ENCODE measurements at places on chromosomes 2 and 18.
A peak's percentile ranks its signal among the peaks of the same experiment; 100 is the strongest.

DNA sequence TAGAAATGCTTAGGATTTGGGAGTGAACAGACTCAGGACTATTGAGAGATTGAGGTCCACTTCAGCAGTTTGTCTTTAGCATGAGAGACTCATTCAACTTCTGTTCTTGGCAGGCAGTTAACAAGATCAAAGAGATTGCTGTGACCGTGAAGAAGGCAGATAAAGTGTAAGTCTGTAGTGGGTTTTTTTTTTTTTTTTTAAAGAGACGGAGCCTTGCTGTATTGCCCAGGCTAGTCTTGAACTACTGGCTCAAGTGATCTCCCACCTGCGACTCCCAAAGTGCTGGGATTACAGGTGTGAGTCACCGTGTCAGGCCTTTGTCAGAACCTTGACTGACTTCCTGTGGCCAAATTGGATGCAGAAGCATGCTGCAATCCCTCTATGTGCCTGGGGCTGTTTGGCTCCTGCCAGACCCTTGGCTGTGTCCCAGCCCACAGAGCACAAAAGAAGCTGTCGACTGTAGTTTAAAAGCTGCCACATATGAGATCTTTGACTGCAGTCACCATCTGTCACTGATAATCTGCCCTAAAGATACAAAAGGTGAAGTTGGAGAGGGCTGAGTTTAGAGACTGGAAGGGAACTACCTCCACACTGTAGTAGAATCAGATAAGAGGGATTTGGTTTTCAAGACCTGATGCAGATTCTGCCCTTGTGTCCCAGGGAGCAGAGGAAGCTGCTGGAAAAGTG, 9.9 kb downstream of the CCT7 start:
- DNase-seq: peak; percentile 71

- no peak for DNase-seq
Measured at GRCh38 chr2:236158969-236159777, 9.0 kb downstream of the GBX2 start.

DNA sequence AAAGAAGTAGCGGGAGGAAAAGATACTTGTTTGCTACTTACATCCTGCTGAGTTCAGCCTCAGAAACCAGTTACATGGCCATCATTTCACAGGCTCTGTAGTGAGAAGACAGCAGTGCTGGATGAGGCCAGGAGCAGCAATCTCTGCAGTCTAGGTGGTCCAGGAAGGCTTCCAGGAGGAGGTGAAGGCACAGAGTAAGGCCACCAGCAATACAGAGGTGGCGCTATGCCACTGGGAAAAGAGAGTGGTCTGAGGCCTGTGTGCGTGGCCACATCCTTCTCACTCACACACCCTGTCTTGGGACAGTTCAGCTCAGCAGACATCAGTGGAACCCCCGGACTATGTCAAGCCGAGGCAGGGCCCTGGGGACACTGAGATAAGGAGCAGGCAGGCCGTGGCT, 162.7 kb downstream of the KLHL29 start:
- DNase-seq: no peak

DNA sequence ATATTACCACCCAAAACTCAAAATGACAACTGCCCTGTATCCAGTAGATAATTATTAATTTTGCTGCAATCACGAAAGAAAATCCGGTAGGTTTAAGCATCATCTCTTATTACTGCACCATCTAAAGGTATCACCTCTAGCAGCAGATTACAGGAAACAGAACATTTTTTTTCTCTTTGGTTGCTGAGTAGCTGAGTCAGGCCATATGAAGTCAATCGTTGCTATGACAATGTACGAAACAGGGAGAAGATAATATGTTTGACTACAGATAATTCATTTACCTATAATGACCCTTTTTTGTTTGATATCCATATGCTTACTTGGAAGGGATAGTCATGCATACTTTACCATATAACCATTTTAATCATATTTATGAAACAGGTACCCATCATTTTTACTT, 831.6 kb upstream of the CHAC2 start:
- no peak for DNase-seq

DNA sequence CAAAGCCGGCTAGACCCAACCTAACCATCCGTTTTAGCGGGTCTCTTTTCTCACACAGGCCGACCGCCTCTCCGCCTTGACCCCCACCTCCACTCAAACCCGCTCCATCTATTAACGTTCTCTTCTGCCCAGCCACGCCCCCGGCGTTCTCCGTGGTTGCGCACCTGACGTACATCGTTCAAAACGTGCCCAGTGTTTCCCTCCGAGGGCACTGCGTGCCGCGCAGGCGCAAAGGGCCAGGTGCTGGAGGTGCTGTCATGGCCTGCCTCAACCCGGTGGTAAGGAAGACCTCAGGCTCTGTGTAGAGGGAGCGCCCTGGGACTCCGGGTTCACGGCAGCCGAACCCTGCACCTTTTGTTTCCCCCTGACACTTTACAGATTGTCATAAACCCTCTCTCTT, at the start of gene GTF2A1L:
GTF2A1L (plus strand) TSS at position 239 of the 400 bp plus-strand sequence; CDS start at position 258, 19 bp downstream.
- no peak for DNase-seq

DNA sequence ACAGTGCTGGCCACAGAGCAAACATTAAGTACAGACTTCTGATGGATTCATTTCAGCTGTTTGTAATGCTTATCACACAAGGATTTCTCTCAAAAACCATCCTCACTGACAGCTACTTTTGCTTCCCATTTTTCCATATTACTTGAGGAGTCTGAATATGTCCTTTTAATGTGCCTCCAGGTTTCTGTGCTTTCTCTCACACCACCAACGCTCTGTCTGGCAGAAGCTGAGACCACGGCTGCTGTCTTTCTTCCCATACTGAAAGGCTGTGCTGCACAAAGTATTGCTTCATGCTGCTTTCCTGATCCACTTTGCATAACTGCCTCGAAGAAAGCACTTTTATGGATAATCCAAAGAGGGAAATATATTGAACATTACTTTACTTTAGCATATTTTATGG, 312.1 kb upstream of the ZEB2 start:
- no peak for DNase-seq

GRCh38 chr2:2758793-2759367, 427.8 kb upstream of the MYT1L start:
- no peak for DNase-seq

DNA sequence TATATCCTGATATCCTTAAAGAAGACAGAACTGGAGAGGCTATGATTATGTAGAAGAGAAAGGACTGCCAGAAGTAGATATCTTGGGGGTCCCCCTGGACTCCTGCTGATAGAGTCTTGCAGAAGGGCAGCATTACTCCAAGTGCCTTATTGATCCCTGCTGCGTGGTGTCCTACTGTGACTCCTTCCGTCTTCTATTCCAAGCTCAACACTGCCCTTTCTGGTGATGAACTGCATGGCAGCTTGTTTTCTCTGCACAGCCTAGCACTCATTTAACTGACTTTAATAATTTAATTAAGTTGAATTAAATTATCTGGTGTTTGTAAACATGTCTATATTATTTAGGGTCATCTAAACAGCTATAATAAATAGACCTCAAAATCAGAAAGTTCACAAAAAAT, 194.1 kb upstream of the DSEL start:
- DNase-seq: no peak

GRCh38 chr2:160278879-160279177, 78.8 kb upstream of the ITGB6 start:
- DNase-seq: no peak

- DNase-seq: no peak
Measured at GRCh38 chr2:14358774-14359173, 273.7 kb upstream of the LRATD1 start.

GRCh38 chr18:45539491-45539891, 75.8 kb upstream of the SLC14A2 start:
- no peak for DNase-seq
